ENCODE measurements at places on chromosomes 12 and 14.

DNA sequence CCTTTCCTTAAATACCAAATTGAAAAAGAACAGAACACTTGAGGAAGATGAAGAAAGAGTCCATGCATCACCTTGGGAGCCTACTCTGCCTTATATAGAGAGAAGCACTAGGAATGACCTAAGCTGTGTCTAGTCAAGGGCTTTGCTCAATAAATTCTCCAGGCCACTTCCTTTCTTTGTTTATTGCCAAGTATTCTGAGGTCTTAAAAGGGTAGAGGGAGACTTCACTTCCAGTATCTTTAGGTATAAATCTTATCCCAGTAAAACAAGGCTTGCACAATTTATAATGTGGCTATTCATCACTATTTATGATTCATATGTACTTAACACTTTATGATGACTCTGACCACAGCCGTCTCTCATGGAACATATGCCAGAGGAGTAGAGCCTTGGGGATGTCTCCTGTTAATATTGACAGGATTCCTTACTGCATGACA is 85.1 kb upstream of the ARHGAP5 start:
- DNase-seq = peak; percentile 99

DNA sequence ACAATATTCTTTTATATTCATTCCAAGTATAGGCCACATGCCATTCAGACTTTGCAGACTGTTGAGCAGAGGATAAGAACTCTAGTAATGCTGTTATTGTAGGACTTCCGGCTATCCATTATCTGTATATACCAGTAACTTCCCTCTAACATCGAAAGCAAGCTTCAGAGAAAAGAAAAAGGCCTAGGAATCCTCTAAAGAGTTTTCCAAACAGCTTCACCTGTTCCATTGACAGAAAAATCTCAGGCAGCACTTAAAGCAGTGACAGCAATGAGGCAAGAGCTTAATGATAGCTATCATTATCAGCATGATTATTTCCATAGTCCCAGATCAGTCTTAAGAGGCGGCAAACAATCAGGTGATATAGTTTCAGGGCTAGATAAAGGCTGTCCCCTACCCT is 1.8 kb downstream of the CPNE8 start:
- no peak for DNase-seq

- DNase-seq = no peak
Measured at GRCh38 chr12:127711108-127711507, 555.9 kb upstream of the TMEM132C start.

GRCh38 chr14:103705118-103705503 is 10.1 kb downstream of the XRCC3 start:
- no peak for DNase-seq

- peak; percentile 7 for DNase-seq
Measured at GRCh38 chr14:66078006-66078405, 408.2 kb upstream of the CCDC196 start.

GRCh38 chr12:6038160-6038559 is 86.3 kb downstream of the VWF start:
- DNase-seq = peak; percentile 63

DNA sequence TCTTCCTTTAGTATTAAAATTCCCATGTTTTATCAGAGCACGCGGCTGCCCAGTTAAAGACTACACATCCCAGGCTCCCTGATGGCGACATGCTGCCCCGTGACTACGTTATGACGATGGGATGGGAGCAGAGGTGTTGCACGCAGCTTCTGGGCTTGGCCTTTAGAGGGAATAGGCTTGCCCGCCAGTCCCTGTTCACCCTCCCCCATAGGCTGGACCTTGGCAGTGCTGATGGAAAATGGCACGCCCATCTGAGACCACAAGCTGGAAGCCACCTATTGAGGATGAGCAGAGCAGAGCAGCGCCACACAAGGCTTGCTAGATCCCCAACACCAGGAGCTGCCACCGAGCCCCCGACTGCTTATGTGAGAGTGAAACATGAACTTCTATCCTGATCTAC is 24.7 kb downstream of the TTC7B start:
- DNase-seq = no peak

- no peak for DNase-seq
Measured at GRCh38 chr12:93043192-93043876, 114.2 kb upstream of the EEA1 start.

- DNase-seq = no peak
Measured at GRCh38 chr12:103933237-103933636, 3.0 kb downstream of the HSP90B1 start.

DNA sequence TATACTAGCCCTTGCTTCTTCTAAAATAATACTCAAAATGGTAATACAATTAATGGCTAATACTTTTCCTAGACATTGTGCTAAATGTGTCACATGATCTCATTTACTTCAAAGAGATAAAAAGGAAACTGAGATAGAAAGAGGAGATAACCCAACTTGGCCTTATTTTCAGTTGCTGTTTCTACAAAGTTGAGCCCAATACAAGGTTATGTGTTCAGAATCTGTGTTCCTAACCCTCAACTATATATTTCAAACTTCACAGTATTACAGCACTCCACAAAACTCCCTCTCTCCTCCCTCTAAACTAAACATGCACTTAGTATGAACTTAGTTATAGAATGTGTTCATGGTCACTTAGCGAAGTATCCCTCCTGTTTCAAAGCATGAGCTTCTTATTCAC is 277.9 kb downstream of the CCER1 start:
- DNase-seq = no peak

DNA sequence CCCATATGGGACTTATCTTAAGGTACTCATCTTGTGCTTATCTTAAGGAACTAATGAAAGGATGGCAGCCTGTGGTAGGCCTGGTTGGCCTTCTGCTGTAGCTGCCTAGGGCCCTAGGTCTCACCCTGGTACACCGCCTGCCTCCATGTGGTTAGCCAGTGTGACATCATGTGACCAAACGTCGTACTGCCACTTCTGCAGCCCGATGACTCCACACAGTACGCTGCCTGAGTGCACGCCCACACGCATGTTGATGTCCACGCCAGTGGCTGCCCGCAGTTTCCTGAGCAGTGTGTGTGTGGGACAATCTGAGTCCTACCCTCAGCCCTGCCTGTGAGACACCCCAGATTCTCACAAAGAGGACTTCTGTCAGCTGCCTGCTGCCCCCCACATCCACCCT is 5.1 kb downstream of the ADCY4 start:
- no peak for DNase-seq

DNA sequence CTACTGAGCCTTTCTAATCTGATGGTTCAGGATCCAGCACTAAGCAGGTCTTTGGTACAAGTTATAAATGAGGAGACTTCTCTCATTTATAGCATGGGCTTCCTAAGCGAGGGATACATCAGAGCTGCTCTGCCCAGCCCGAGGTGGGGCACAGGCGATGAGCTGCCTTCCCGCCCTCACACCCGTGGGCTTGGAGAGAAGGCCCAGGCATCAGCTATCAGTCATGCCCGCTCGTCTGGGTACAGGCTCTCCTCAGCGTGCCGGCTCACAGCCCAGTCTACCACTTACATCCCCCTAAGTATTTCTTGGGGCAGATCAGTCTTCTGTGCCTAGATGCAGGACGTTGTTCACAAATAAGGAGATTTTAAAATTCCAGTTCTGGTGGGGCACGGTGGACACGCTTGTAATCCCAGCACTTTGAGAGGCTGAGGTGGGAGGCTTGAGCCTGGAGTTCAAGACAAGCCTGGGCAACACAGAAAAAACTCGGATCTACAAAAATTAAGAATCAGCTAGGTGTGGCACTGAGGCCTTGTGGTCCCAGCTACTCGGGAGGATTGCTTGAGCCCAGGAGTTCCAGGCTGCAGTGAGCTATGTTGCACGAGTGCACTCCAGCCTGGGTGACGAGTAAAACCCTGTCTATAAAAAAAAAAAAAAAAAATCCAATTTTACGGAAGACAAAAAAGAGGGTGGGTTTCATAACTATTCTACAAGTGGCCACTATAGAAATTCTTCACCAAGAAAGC is 57.0 kb downstream of the CCDC88C start:
- DNase-seq = no peak

DNA sequence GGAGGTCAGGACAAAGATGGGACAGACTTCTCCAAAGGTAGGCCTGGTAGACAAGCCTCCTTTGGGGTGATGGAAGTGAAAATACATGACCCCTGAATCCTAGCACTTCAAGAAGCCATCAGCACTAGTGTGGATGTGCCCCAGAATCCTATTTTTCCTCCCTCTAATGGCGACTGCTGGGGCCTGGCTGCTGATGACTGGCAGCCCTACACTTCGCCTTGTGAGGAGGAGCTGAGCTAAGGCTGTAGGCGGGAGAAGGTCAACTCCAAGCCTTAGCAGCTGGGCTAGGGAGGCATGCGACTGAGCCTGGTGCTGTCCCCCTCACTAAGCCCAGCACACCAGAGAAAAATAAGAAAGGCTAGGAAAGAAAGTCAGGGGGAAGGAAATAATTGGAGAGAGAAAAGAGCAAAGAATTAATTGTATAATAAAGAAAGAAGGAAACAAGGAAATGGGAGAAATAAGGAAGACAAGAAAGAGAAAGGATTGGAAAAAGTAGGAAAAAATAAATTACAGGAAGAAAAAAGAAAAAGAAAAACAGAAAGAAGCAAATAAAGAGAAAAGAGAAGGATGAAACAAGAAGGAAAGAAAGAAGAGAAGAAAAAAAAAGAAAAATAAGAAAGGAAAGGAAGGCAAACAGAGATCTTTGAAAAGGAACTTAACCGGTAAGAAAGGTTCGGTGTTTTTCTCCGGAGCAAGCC is 4.7 kb upstream of the HOXC10 start:
- DNase-seq = no peak

DNA sequence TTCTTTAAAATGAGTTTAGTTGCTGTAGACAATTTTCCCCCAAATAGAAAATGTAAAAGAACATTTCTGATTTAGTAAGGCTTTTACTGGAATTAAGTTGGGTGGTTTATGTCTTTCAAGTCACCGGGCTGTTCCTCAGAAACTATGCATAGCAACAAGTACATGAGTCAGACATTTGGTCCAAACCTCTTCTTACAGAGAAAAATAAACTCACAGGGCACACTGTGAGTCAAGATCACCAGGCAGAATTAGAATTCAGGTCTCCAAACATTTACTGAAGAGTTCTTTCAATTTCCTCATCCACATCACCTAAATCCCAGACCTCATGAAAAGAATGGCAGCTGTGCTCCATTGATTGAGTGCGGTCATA is 476.1 kb upstream of the SOX5 start:
- no peak for DNase-seq

DNA sequence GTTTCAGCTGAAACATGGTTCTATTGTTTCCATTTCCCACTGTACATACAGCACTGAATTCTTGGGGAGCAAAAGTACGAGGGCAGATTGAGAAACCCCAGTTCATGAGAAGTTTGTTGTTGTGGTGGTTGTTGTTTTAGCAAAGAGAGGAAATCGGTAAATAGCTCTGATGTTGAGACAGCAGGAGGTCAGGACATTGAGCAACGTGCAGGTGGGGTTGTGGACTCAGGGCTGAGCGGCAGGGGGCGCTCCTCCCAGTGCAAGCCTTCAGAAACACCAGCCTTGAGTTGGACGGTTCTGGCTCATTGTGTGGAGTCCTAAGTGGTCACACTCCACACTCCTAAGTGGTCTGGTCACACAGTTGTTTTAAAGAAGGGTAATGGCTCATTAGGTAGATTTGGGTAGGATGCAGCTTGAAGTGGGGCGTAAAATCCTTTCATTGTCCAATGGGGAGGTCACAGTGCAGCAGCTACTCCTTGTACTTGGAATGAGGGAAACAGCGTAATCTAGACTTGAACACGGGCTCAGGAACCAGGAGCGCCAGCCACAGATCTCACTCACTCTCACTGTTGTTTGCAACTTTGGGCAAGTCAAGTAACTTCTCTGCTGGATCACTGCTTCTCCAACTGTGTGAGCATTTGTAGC is 14.5 kb upstream of the PWP1 start:
- no peak for DNase-seq

- no peak for DNase-seq
Measured at GRCh38 chr14:93788293-93788542, at the start of gene PRIMA1. Gene PRIMA1 (minus strand): TSS chr14:93788485. CDS start chr14:93787718, 767 bp downstream.

DNA sequence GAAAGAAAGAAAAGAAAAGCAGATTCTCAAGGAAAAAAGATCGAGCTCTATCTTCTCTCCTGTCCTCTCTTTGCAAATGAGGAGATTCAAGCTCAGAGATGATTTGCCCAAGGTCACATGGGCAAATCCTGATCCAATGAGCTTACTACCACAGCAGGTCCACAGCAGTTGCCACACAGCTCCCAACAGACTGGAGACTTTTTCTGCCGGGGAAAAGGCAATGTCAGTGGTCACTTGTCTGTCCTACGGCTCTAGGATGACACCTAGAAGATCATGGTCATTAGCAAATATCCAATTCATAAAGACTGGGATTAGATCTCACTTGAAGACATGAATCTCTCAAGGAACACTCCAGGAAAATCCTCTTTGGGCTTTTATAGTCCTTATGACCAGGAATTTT is 58.8 kb downstream of the TTC7B start:
- DNase-seq = no peak

DNA sequence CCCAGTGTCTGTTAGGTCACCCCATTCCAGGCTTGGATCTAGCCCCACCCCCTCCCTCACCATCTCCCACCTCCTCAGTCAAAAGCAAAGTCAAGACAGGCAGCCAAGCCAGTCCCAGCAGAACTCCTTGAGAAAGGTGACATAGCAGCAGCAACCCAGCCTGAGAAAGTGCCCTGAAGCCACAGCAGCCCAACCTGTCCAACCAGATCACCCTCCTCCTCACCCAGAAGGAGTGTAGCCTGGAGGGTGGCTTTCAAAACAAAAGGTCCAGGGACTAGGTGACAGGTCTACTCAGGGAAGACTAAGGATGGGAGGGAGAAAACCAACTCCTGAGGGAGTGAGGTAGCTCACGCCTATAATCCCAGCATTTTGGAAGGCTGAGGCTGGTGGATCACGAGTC is 5.2 kb downstream of the RAB15 start:
- DNase-seq = no peak

DNA sequence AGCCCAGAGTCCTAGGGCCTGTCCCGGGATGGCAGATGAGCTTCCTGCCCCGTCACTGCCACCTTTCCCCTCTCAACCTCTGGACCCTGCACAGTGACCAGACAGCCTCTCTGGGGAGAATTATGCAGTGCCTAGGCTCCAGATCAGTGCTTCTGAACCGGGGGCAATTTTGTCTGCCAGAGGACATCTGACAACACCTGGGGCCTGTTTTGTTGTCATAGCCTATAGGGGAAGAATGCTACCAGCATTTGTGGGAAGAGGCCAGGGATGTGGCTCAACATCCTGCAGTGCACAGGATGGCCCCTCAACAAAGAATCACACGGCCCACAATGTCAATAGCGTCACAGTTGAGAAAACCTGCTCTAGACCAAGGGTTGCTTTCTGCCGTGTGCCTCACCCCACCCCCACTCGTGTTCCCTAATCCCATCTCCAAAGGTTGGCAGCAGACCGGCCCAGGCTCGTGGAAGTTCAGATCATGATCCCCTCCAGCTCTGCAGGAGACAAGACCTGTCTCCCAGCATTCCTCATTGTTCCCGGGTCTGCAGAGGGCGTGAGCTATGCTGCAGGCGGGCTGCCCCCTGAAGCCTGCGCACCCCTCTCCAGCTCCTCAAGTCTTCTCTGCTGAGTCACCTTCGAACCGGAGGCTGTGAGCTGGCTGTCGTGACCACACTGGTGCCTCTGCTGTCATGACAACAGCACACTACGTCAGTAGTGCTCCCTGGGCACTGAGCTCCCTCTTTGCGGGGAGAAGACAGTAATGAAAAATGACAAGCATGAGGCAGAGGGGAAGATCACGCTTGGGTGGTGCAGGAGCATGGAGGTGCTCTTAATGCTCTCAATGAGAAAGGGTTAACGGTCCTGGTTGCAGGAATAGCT is 2.0 kb upstream of the GAPDH start:
- DNase-seq = peak; percentile 99

Data from fibroblast of skin of abdomen (primary cell).